ENCODE measurements at places on chromosomes 2 and 18. TPM values are rescaled to one million over a fixed set of nuclear protein-coding genes. Genes with fewer than 3 reads are reported as not detected.

The REG3A gene
- not detected for total RNA-seq

The TCF23 gene
- not detected for total RNA-seq

The CYTIP gene
- not detected for total RNA-seq

The REG3G gene
- 1.1 TPM for total RNA-seq

The TMEM198 gene
- 4.2 TPM for total RNA-seq

The CCDC150 gene
- 9.7 TPM for total RNA-seq

The FAHD2B gene
- total RNA-seq = 11.7 TPM

The UGT1A8 gene
- not detected for total RNA-seq

The RAB27B gene
- 1.5 TPM for total RNA-seq

The PAIP2B gene
- total RNA-seq = 0.27 TPM

The FAM124B gene
- not detected for total RNA-seq

The CGREF1 gene
- total RNA-seq = 19.0 TPM

The PLGLB1 gene
- total RNA-seq = 0.13 TPM

The TCF7L1 gene
- not detected for total RNA-seq

The MAPRE2 gene
- 12.7 TPM for total RNA-seq

The BAZ2B gene
- total RNA-seq = 26.3 TPM

The IFIH1 gene
- total RNA-seq = 2.9 TPM

The PLGLB2 gene
- 0.30 TPM for total RNA-seq

The CYBRD1 gene
- total RNA-seq = 10.3 TPM

The SAG gene
- not detected for total RNA-seq

The GCG gene
- not detected for total RNA-seq

The GPR55 gene
- total RNA-seq = 0.94 TPM

The GAL3ST2 gene
- not detected for total RNA-seq
